ENCODE measurements at places on chromosomes 3 and 15. TPM values are rescaled to one million over a fixed set of nuclear protein-coding genes. Genes with fewer than 3 reads are reported as not detected.

KCNH8 gene
- 3.1 TPM for total RNA-seq

CX3CR1 gene
- total RNA-seq, result 12.7 TPM

DNA sequence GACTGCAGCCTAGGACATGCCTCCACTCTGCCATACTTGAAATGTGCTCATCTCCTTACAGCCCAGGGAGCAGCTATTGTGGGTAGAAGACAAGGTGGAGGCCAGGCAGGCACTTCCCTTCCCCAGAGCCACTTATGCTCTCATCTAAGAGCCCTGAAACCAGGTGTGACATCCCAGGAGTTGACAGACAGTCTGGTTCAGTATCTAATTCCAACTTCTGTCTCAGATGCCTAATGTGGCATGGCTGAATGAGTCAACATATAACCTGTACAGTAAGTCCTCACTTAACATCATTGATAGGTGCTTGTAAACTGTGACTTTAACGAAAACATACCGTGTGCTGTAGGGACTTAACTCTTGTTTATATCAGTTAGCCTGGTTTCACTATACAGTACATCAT, 1.2 kb upstream of the CAPN3 start:
- DNase-seq, result no peak
- H3K4me1 ChIP-seq, result no peaks in the 10 kb centered on the region
- no peak overlapping the region for H3K27ac ChIP-seq
- H3K27me3 ChIP-seq, result no peaks in the 10 kb centered on the region
- no peak overlapping the region for H3K4me3 ChIP-seq

GRCh38 chr15:47577000-47577399, 140.3 kb upstream of the SEMA6D start:
- no peak for DNase-seq
- no peaks in the 10 kb centered on the region for H3K36me3 ChIP-seq
- no peak overlapping the region for H3K4me3 ChIP-seq
- H3K27me3 ChIP-seq, result no peaks in the 10 kb centered on the region
- no peak overlapping the region for H3K27ac ChIP-seq
- peaks cover 10% of the 10 kb centered on the region for H3K4me1 ChIP-seq

DNA sequence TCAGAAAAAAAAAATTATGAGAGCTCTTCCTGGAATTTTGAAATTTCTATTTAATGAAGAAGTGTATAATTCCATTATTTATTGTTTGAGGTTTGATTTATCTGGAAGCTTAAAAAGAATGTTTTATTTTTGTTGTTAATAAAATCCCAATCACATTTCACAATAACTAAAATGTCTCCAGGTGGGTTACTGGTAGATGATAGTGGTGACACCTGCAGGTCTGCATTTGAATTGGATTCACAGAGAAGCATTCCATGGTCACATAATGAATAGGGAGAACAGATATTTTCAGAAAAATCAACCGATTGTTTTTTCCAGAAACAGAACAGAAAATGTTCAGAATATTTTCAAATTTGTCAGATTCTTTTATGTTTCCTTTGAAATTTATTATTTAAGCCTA, 48.3 kb downstream of the ASB7 start:
- peaks cover 47% of the 10 kb centered on the region for H3K36me3 ChIP-seq
- no peaks in the 10 kb centered on the region for H3K4me1 ChIP-seq
- no peaks in the 10 kb centered on the region for H3K27me3 ChIP-seq
- H3K4me3 ChIP-seq, result no peak overlapping the region

GRCh38 chr3:16441371-16441875, 72.1 kb downstream of the RFTN1 start:
- no peaks in the 10 kb centered on the region for H3K27me3 ChIP-seq
- no peak overlapping the region for H3K4me3 ChIP-seq
- DNase-seq, result no peak
- no peak overlapping the region for H3K27ac ChIP-seq
- peaks cover 5% of the 10 kb centered on the region for H3K4me1 ChIP-seq
- H3K36me3 ChIP-seq, result no peaks in the 10 kb centered on the region

- peaks cover 10% of the 10 kb centered on the region for H3K4me1 ChIP-seq
- no peak overlapping the region for H3K27ac ChIP-seq
- H3K4me3 ChIP-seq, result no peak overlapping the region
- DNase-seq, result no peak
These were observed 129.5 kb downstream of the TFDP2 start for GRCh38 chr3:142019794-142020320.
